ENCODE measurements at places on chromosomes 1 and 21.

GRCh38 chr1:24149866-24150233 lies 6.9 kb upstream of the IL22RA1 start:
- DNase-seq, result no peak

GRCh38 chr1:233520261-233521191 lies 93.4 kb upstream of the KCNK1 start:
- no peak for DNase-seq

DNA sequence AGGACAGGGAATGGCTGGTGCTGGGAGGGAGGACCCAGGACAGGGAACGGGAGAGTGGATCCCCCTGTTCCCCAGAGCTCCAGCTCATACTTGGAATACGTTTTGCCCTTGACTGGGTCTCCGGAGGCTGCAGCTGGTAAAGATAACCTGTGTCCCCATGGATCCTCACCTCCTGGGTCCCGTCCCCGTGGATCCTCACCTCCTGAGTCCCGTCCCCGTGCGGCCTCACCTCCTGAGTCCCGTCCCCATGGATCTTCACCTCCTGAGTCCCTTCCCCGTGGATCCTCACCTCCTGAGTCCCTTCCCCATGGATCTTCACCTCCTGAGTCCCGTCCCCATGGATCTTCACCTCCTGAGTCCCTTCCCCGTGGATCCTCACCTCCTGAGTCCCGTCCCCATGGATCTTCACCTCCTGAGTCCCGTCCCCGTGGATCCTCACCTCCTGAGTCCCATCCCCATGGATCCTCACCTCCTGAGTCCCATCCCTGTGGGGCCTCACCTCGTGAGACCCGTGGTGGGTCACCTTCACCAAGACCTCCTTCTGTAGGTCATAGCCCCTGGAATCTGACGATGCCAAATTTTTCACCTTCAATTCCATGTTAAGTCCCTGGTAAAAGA lies 61.4 kb downstream of the SCCPDH start:
- no peak for DNase-seq

- DNase-seq, result no peak
Observed at GRCh38 chr21:36065497-36066036, 4.3 kb upstream of the CBR1 start.

GRCh38 chr1:159949123-159949522 lies 3.7 kb upstream of the IGSF9 start:
- DNase-seq, result no peak

DNA sequence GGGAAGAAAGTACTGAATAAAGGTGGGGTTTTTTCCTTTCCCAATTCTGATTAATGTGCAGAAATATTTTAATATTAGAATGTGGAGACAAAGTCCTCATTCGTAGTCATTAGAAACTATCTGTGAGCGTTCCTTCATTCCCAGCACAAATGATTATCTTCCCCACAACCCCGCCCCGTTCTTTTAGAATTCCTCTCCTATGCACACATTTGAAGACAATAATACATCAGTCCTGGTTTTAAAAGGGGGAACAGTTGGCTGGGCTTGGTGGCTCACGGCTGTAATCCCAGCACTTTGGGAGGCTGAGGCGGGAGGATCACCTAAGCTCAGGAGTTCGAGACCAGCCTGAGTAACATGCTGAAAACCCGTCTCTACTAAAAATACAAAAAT lies 876 bp downstream of the ALDH9A1 start:
- no peak for DNase-seq

DNA sequence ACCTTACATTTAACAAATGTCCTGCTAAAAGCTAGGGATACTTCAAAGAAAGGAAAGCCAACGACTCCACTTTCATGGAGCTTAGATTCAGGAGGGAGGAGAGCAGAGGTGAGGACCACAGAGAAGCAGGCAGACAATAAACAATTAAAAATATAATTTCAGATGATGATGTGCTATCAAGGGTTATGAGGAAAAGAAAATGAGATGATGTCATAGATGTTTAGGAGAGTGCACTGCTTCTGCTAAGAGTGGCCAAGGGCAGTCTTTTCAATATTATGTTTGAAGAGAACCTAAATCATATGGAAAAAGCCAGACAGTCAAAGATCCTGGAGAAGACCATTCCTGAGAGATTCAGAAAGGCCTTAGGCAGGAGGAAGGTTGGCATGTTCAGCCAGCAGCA lies 66.6 kb upstream of the HOOK1 start:
- no peak for DNase-seq

DNA sequence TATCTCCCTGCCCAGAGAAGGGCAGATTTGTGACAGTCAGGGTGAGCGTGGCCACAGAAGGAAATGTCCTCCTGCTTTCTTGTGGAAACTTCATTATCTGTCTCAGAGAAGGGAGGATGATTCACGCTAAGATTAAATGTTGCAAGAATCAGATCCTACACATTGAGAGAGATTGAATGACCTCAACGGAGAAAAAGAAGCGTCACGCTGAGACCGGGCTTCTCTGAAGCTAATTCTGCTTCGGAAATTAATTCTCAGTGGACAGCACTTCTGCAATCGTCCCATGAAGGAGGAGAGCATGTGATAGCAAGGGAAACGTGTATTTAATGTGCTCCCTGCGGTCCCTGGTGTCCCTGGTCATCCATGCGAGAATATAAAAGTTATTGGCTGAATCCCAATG lies 19.8 kb upstream of the C1orf21 start:
- no peak for DNase-seq

DNA sequence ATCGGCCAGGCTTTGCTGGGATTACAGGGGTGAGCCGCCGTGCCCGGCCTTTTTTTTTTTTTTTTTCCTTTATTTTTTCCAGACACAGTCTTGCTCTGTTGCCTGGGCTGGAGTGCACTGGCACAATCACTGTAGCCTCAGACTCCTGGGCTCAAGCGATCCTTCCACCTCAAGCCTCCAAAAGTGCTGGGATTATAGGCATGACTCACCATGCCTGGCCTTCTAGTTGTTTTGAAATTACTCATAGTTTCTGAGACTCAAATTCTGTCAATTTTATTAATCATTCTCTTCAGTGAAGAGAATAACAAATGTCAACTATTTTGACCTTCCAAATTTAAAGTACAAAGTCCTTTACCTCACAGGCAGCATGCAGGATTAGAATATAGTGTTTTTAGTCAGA lies 374.5 kb downstream of the PLA2G4A start:
- DNase-seq, result no peak

- peak; percentile 19 for DNase-seq
Observed at GRCh38 chr1:2523891-2524609, 2.3 kb downstream of the PANK4 start.

GRCh38 chr1:9881838-9882249 lies 28.2 kb downstream of the CTNNBIP1 start:
- no peak for DNase-seq

GRCh38 chr1:168603501-168604110 lies 27.2 kb downstream of the XCL1 start:
- DNase-seq, result peak; percentile 50

- no peak for DNase-seq
Observed at GRCh38 chr1:119097380-119097779, 43.1 kb downstream of the WARS2 start.

- no peak for DNase-seq
Observed at GRCh38 chr1:223486366-223486765, 93.2 kb downstream of the CCDC185 start.
